ENCODE measurements at places on chromosomes 16 and 17. TPM values are rescaled to one million over a fixed set of nuclear protein-coding genes. Genes with fewer than 3 reads are reported as not detected.

SYCE1L gene
- 9.0 TPM for total RNA-seq

SRCIN1 gene
- 8.6 TPM for total RNA-seq

CCDC154 gene
- 0.28 TPM for total RNA-seq

TEX14 gene
- not detected for total RNA-seq

GFER gene
- total RNA-seq = 34.6 TPM

DNA sequence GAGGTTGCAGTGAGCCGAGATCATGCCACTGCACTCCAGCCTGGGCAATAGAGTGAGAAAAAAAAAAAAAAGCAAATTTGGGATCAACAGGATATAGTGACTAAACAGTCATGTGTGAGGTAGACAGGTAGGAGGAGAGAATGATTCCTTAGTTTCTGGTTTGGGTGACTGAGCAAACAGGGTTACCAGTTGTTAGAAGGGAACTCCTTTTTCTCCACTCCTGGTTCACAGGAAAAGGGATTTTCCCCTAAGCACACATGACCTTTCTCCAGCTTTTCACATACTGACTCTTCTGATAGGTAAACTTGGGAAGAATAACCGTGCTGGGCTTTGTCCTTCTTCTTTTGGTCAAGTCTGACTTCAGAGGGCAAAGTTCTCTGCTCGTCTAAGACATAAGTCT, 17.3 kb upstream of the WSCD1 start:
- no peak for DNase-seq

GRCh38 chr17:29575511-29576213, 7.2 kb downstream of the TP53I13 start:
- no peak for DNase-seq

- DNase-seq = no peak
These were observed 27.7 kb upstream of the CACNG5 start for GRCh38 chr17:66807182-66807581.

DNA sequence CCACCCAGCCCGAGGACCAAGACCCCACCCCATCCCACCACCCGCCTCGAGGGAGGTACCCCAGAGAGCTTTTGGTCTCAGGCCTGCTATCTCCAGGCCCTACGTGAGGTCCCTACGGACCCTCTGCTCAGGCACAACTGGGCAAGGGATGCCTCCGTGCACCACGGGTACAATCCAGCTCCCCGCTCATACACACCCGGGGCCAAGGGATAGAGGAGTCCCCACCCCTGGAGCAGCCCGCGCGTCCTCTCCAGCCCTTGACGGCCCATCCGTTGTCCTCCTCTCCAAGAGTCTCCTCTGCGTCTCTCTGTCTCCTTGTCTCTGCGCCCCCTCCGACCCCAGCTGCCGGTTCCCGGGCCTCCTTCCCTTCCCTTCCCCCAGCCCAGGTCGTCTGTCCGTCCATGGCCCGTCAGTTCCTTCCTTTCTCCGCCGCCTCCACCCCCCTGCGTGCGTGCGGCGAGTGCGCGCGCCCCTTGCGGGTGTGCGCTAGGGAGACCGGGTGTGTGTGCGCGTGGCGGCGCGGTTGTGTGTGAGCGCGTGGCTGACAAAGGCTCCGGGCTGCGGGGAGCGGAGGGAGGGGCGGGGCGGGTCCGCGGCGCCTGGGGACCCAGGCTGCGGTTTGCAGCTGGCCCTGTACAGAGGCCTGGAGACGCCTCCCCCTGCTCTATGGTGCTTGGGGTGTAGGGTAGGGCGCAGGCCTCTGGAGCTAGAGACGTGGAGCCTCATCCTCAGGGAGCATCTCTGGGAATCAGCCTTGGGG, 930 bp downstream of the SPNS2 start:
- no peak for DNase-seq

GRCh38 chr16:62549875-62550274, 513.6 kb upstream of the CDH8 start:
- DNase-seq = no peak

DNA sequence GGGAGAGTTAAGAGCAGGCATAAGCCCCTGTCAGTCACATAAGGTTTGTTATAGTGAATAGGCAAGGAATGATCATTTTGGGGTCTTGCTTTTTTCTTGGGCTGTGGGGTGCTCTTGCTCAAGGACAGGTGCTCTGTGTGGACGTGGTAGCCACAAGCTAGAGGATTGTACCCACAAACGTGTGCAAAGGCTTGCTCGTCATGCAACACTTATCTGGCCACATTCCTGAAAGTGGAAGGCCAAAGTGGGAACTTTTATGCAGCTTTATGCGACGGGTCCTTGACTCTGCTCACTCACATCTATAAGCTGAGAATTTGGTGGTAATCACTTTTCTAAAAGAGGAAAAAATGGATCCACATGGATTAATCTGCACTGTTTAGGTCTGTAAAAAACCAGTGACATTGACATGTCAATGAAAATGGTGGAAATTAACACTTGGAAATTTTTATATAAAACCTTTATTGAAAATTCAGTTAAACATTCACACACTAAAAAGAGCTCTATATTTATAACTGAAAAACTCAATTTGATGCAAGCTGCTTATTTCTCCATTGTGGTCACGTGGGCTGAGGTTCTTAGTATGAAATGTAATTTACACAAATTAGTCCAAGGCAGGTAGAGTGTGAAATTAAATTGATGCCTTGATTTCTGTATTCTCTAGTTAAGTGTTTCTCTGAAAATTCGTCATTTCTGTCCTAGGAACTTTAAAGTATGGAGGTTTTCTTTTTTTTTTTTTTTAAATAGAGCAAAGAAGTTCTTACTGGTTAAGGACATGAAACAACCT, 162.3 kb downstream of the MSI2 start:
- DNase-seq = no peak

DNA sequence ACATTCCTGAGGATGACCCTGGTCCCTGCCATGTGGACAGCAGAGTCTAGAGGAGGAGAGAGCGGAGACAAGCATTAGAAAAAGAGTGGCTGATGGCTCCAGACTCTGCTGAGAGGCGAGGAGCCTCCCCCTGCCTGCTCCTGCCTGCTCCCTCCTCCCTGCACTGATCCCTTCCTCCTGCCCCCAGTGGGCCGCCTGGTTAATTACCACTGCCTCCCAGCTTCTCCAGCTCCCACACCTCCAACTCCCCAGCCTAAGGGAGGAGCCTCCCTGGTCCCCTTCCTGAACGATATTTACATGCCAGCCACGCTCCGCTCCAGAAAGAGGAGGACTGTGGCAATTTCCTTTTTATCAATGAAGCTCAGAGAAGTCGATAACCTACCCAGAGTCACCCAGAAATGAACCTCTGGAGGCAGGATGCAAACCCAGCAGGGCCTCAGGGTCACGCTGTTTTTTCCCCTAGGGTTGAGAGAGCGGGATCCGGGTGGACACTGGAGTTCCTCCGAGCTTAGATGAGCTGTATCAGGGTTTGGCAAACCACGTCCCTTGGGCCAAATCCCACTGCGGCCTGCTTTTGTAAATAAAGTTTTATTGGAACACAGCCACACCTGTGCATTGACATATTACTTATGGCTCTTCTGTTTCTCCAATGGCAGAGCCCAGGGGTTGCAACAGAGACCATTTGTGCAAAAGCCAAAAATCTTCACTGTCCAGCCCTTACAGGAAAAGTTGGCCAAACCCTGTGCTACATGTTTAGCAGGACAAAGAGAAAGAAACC, 27.1 kb upstream of the JPH3 start:
- no peak for DNase-seq

DNA sequence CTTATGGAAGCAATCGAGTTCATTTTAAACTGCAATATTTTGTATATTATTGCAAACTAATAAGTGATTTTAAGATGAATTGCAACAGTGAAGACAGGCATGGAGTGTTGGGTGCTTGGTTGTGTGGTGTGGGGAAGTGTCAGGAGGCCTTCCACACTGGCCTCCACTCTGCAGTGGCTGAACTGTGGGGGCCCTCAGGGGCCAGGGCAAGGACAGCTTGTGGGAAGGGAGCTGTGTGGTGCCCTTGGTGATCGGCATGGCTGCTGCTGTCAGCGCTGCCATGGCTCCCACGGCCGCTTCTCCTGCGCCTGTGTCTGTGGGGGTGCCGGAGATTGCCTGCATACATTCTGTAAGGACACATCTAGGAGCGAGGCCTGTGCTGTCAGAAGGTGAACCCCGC, 19.2 kb downstream of the TCF25 start:
- no peak for DNase-seq

DNA sequence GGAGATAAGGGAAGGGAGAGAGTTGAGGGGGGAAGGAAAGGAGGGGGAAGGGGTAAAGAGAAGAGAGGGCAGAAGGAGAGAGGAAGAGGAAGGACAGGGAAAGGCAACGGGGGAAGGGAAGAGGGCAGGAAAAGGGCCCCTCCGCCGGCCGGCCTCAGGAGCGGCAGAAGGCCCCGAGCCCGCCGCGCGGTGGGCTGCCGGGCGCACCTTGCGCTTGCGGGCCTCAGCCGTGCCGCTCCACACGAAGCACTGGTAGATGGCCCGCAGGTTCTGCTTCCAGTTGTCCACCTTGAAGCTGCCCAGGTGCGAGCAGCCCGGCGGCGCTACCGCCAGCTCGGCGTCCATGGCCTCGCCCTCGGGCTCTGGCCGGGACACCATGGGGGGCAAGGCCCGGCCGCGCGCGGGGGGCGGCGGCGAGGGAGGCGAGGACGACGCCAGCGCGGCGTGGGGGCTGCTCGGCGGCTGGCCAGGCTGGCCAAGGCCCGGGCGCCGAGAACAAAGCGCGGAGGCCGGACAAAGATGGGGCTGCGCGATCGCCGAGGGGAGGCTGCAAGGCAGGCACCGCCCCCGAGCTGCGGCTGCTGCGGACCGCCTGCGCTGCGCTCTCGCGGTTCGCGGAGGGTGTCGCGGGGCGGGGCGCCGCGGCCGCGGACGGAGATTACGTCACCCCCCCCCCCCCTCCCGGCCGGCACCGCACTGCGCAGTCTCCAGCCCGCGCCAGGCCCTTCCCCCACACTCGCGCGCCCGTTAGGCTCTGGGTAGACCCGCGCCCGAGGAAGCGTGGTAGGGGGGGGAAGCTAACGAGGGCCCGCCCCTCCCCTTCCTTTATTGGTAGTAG, at the start of gene USP22:
Gene USP22, minus strand, starts transcription at position 554 of the 838 bp plus-strand sequence. Its CDS starts 176 bp downstream, at position 378.
- DNase-seq = no peak

GRCh38 chr16:81531419-81531821, 86.8 kb downstream of the CMIP start:
- DNase-seq = peak; percentile 92

DNA sequence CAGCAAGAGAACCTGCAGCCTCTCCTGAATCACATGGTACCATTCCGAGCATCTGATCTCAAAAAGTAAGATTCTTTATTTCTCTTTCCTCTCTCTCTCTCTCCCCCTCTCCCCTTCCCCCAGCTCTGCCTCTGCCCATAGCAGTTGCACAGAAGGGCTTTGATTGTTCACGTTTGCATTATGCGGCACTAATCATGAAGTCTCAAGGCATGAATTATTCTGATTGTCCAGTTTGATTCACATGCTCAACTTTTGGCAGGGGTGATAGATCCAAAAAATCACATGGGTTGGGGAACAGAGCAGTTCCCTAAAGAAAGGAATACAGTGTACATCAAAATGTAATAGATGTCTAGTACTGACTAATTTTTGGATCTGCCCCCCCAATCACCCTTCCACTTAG, 380.0 kb upstream of the SOX9 start:
- DNase-seq = no peak

GRCh38 chr16:8721336-8722024, 47.1 kb downstream of the ABAT start:
- no peak for DNase-seq

GRCh38 chr17:35931794-35932425, 1.3 kb upstream of the RDM1 start:
- DNase-seq = peak; percentile 3

DNA sequence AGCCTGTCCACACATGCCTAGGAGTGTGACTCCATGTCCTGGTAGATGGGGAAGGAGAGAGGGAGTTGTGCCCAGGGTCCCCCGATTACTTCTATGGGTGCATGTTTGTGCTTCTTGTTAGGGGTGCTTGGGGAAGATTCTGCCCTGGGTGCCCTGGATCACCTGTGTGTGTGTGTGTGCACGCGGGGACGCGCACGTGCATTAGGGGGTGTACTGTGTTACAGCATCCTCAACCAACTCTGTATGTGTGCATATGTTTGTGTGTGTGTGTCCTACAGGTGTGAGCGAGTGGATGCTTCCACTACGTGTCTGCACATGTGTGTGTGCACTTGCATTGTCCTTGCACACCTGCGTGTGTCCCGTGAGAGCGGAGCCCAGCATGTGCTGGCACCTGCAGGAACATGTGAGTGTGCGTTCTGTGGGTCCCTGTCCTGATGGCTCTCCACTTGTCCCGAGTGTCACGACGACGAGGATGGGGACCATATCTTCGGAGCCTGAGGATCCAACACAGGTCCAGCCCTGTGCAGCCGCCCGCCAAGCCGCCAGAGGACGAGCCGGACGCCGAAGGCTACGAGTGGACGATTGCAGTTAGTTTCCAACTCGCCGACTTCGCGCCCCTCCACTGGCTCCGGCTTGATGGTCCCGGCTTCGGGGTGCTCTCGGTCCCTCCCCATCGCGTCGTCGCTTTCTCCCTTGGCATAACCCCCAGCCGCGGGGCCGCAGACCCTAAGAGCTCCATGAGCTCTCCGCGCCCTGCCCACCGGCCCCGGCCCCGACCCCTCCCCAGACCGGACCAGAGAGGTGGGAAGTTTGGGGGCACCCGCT, 6.0 kb upstream of the TBC1D3B start:
- no peak for DNase-seq

DNA sequence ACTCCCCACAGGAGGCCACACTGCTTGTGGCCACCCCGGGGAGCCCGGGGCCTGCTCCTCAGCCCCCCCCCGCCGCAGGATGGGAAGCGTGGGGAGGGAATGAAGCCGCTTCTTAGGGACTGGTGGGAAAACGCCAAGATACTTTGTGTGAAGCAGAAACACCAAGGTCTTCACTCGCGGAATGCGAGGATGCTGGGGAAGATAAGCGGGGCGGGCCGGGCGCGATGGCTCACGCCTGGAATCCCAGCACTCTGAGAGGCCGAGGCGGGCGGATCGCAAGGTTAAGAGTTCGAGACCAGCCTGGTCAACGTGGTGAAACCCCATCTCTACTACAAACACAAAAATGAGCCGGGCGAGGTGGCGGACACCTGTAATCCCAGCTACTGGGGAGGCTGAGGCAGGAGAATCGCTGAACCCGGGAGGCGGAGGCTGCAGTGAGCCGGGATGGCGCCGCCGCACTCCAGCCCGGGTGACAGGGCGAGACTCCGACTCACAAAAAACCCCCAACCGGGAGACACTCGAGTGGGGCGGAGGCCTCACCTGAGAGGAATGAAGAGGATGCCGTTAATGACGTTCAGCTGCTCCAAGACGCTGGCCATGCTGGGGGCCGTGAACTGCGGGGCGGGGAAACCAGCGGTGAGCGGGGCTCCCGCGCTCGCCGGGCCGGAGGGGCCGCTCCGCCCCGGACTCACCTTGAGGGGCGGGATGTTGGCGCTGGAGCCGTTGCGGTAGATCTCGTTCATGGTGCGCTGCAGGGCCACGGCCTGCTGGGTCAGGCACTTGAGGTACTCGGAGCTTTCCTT, 20.3 kb downstream of the CLUH start:
- no peak for DNase-seq

DNA sequence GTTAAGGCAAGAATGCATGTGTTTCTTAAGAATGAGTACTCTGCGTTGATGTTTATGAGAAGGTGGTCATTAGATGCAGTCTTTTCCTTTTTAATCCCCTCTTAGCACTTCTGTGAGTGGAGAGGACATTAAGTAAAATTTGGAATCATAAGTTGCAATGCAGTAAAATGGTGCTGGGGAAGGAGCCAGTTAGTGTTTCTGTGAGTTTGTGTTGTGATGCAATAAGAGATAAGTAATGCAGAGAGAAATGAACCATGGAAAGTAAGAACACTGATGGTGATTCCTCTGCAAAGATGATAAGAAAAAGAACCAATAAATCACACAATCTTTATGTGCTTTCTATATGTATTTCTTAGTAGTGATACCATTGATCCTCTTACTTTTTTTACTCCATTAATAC, 20.0 kb downstream of the ABHD15 start:
- no peak for DNase-seq

Data from MCF 10A (cell line).